ENCODE measurements at places on chromosomes 1 and 21. TPM values are rescaled to one million over a fixed set of nuclear protein-coding genes. Genes with fewer than 3 reads are reported as not detected.

MYCL gene
- total RNA-seq: 11.4 TPM

RAP1GAP gene
- 13.5 TPM for total RNA-seq

ADAM30 gene
- not detected for total RNA-seq

SLC45A1 gene
- 4.2 TPM for total RNA-seq

IFI44L gene
- 25.7 TPM for total RNA-seq

OR2T35 gene
- total RNA-seq: not detected

RORC gene
- total RNA-seq: 0.18 TPM

LCE1D gene
- not detected for total RNA-seq

LRRIQ3 gene
- 1.00 TPM for total RNA-seq

LRRC53 gene
- 0.27 TPM for total RNA-seq

TMEM52 gene
- total RNA-seq: 0.82 TPM

NEK2 gene
- total RNA-seq: 10.3 TPM

CCDC181 gene
- total RNA-seq: 7.9 TPM
